Urothelium cell line (cell line): ENCODE measurements at places on chromosomes 1 and 21.
A peak's percentile ranks its signal among the peaks of the same experiment; 100 is the strongest.

GRCh38 chr1:80639777-80640533 lies 1160.8 kb upstream of the ADGRL2 start:
- DNase-seq: no peak

DNA sequence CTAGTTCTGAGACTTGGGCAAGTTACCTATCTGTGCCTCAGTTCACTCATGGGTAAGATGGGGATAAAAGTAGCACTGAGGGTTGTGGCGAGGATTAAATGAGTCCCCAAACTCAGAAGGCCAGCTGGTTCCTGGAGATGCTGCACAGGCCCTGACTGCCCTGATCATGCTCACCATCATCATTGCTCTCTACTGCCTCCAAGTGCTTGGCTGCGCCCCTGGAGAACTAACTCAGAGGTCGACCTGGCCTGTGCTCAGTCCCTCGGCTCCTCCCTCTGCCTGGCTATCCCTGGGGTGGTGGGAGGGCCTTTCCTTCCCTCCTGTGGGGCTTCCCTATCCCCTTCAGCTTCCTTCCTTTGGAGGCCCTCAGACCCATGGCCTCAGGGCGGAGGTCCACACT lies 5.6 kb downstream of the SLC5A9 start:
- DNase-seq: peak; percentile 26

DNA sequence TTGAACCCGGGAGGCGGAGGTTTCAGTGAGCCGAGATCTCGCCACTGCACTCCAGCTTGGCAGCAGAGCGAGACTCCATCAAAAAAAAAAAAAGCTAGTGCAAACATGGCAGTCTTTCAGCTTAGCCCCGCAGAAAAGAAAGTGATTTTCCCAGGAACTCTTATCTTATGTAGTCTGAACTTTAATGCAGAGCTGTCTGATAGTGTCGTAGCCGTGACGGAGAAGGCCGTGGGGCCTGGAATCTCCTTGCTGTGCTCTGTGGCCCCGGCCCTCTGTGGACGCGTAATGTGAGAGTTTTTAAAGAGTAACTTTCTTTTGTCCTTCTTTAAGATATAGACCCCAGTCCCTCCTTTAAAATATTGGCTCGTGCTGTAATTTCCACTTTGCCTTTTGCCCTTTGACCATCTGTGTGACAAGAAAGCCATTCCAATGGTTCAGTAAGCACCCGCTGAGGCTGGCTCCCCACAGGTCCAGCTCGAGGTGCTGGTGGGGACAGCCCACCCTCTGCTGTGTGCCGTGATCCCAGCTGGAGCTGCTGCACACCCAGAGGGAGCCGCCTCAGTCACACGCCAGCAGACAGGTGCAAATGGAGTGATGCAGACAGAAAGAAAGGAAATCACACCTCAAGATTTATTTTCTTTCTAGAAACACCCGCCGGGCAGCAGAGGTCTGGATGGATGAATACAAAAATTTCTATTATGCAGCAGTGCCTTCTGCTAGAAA lies 164.0 kb downstream of the PGBD5 start:
- no peak for DNase-seq

- no peak for DNase-seq
Observed at GRCh38 chr1:150575518-150576366, 3.7 kb downstream of the MCL1 start.

DNA sequence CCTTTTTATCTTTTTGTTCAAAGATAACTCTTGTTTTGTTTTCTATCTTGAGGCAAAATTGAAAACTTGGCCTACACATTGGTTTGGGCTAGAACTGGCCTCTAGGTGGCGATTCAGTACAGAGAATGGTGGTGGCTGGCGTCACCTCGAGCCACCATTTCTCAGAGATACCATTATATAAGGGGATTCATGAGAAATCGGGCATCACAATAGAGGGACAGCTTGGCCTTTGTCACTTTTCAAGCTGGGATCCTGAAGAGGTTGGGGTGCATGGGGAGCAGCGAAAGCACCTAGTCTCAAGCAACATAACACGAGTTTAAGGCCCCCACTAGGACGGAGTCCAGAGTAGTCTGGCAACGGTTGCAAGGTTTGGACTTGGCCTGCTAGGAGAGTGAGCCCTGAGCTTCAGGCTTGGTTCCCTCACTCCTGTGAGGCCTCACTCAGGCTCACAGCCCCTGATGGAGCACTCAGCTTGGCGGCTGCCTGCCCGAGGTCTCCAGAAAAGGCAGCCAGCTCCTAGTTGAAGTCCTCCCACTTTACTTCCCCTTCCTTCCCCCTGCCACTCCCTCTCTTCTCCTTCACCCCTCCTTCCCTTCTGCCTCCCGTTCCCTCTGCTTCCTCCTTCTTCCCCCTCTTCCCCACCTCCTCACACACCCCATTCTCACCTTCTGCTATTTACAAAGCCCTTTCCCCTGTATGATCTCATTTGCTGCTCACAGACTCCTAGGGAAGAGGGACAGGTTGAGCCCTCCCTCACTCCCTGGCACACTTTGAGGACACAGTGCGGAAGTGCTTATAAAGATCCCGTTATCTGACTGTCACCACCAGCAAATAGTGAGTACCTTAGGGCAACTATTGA lies 67.8 kb downstream of the LRIG2 start:
- peak; percentile 81 for DNase-seq

DNA sequence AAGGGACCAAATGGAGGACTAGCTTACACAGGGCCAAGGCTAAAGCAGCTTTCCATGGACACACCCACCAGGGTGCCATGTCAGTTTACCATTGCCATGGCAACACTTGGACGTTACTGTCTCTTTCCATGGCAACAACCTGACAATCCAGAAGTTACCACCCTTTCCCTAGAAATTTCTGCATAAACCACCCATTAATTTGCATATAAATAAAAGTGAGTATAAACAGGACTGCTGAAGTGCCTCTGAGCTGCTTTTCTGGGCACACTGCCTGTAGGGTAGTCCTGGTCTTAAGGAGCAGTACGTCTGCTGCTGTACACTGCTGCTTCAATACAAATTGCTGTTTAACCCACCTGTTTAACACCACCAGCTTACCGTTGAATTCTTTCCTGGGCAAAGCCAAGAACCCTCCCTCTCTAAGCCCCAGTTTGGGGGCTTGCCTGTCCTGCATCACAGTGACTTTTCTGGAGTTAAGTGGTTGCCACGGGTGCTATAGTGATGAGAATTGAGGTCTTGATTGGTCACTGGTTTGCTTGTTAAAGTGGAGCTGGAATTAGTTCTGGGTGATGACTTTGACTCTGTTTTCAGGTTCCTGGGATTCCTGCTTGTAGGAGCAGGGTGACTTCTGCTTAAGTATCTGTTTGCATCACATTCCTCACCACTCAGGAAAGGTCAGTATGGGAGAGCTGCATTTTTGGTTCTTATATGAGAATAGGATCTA lies 83.2 kb downstream of the CLDN17 start:
- no peak for DNase-seq

DNA sequence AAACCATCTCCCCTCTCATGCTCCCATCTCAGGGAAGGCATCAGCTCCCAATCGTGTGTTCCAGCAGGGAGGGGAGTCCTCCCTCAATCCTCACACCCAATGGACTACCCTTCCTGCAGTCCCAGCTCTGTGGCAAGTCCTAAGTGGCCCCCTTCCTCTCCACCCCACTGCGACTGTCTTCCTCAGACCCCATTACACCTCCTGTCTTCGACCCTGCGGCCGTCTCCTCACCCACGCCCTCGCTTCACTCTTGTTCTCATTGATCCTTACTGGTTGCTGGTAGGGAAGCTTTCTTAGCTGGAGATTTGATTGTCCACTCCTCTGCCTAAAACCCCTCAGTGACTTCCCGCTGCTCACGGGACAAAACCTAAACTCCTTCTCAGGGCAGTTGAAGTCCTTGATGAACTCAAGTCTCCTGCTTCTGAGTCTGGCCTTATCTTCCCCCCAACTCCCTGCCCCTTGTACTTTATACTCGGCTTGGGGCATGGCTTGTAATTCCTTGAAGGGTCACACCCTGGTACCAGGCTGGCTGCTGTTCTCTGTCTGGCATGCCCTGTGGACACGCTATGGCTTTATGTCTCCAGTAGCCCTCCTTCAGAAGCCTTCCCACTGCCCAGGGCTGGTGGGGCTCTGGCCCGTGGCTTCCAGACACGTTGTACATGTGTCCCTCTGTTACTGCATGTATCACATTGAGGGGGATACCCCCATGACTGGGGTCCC lies 2.3 kb upstream of the EPS8L3 start:
- DNase-seq: no peak

DNA sequence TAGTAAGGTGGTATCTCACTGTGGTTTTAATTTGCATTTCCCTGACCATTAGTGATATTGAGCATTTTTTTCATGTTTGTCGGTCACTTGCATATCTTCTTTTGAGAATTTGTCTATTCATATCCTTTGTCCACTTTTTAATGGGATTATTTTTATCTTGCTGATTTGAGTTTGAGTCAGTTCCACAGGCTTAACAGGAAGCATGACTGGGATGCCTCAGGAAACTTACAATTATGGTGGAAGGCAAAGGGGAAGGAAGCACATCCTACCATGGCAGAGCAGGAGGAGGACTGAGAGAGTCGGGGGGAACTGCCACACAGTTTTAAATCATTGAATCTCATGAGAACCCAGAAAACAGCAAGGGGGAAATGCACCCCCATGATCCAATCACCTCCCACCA lies 51.1 kb downstream of the ODF2L start:
- DNase-seq: no peak

- no peak for DNase-seq
Observed at GRCh38 chr1:62282909-62283755, 36.1 kb downstream of the KANK4 start.

DNA sequence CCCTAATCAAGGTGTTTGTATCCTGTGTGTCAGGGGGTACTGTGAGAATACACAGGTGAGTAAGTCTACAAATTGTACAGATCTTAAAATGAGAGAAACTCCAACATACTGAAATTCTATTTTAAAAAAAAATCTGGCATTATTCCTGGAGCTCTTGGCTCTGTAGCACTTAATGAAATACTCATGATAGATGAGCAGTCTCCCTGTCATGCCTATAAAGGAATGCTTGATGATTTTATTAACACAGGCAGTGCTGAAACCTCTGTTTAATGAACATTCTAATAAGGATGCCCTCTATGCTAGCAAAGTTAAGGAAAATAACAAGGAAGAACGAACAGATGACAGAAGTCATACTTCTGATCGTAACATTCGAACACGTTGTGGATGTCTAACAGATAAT lies 233.9 kb upstream of the NEGR1 start:
- no peak for DNase-seq

DNA sequence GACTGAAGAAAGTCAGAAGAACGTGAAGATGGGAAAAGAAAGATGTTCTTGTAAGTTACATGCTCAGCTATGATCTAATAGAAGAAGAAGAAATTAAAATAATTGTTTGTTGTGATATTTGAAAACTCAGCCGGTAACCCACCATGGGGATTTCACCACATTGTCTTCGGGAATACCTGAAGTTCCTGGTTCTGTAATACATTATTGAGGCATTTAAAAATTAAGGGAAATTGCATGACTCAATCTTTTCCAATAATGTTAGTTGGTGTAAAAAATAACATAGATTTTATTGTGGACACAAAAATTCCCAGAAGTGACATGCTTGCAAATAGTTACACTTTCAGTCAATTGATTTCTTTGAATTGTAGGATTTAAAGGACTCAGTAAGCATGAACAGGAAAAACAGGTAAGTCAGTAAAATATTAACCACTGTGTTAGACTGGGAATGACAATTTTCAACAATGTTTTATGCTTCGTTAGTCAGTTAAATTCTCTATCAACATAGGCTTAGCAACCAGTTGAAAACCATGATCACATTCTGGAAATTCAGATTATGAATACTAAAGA lies 745.1 kb downstream of the LTN1 start:
- no peak for DNase-seq

GRCh38 chr1:165842671-165843129 lies 15.3 kb downstream of the UCK2 start:
- DNase-seq: no peak

DNA sequence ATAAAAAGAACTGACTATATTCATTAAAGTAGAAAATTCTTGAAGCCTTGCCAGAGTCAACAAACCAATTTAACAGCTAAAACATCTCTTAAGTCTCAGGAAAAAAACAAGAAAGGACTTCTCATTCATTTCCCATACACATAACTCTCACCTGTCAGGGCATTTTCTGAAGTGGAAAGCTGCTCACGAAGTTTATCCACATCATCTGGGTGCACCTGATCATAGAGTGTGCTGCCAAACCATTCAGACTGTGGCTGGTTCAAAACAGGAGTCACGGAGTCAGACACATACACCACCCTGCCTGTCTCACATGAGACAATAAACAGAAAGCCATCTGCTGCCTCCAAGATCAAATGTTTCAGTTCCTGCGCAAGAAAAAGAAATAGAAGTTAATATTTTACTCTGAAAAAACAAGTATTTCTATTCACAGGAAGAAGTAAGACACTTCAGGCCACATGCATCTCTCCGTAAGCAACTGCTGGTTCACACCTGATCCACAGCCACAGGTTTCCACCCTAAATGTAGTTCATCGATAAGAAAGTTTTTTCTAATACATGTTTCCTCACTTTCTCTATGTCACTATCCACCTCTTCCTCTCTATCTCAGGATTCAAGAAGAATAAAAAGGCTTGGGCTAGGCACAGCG lies 28.2 kb upstream of the CTSK start:
- DNase-seq: no peak
